ENCODE measurements at places on chromosomes 11 and 22.

GRCh38 chr22:20652582-20652981, 121.3 kb upstream of the SERPIND1 start:
- no peak for DNase-seq

DNA sequence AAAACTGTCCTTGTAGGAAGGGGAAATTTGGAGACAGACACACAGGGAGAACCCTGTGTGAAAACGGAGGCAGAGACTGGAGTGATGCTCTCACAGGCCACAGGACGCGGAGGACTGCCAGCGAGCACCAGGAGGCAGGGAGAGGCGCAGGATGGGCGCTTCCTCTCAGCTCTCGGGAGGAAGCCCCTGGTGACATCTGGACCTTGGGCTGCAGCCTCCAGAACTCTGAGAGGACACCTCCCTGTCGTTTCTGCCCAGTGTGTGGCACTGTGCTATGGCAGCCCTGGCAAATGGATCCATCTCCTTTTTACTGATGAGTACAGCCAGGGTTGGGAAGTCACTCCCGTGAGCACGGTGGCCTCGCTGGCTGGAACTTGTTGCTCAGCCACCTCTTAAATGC, 73.9 kb downstream of the LRRC32 start:
- no peak for DNase-seq

DNA sequence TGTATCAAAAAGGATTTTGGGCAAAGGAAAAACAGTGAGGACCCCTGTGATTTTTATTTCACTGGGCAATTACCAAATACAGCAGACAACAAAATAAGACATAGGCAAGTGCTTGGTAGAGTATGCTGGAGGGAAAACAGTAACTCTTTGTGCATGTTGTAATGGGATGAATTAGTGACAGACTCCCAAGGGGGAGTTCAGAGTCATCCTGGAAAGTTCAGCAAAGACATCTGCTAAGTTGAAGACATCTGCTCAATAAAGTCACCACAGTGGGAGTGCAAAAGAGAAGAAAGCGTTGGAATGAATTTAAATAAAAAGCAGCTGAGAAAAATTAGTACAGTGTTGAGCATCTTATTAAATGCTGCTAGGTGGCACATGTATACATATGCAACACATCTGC, 378.8 kb upstream of the ISX start:
- no peak for DNase-seq

- no peak for DNase-seq
Observed at GRCh38 chr11:33016654-33017053, 976 bp downstream of the DEPDC7 start.

DNA sequence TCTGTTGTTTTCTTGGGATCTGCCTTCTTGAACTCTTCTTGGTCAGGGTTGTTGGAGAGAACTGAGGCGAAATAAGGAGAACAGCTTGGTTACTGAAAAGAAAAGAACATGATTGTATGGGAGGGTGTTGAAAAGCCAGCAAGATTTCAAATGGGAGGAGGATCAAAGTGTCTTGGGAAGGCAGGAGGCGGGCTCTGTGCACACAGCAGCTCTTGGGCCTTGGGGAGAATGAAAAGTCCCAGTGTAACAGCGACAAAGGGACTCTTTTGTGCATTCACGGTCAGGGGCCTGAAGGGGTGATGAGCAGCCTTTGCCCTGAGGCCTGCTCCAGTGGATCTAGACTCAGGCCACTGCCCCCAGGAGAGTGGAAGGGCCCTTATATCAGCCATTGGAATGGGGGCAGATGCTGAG, 135.4 kb downstream of the ADAMTS15 start:
- DNase-seq, result no peak

DNA sequence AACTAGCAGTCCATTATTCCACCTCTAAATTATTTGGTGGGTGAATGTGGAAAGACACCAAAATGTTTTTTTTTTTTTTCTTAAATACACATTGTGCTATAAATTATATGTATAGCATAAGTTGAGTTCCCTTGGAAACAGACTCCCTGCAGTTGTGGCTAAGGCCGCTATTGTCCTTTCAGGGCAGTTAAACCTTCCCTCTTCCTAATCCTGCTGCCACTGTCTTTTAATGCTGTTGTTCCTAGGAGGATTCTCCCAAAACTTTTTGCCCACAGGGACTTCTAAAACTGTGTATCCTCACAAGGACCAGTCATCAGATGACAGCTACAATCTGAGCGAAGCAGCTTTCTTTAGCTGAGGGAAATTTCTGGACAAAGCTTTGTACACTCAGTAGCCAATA, 478.9 kb upstream of the CHORDC1 start:
- no peak for DNase-seq

DNA sequence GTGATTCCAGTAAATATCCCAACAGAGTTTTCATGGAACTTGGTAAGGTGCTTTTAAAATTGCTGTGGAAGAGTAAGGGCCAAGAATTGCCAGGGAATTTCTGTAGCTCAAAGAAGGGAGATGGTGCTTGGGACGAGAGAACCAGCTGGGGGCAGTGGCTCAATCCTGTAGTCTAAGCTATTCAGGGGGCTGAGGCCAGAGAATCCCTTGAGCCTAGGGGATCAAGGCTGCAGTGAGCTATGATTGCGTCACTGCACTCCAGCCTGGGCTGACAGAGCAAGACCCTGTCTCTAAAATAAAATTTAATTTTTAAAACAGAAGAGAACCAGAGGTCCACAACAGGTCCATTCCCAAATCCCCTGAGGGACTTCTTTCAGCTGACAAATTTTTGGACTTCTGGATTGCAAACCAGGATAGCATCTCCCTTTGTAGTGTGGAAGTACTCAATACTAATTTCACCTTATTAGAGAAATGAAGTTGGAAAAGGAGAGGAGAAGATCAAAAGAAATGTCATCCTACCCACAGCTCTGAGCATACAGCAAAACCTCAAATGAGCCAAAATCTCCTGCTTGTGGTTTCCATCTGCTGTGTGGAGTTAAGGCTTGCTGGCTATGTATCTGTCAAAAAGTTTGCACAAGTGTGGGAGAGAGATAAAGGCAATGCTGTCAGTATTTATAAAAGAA, 59.2 kb upstream of the CLPB start:
- no peak for DNase-seq

- no peak for DNase-seq
Observed at GRCh38 chr11:98090861-98091505, 929.8 kb upstream of the CNTN5 start.

GRCh38 chr11:65611028-65611757, 2.8 kb downstream of the MAP3K11 start:
- DNase-seq, result no peak

DNA sequence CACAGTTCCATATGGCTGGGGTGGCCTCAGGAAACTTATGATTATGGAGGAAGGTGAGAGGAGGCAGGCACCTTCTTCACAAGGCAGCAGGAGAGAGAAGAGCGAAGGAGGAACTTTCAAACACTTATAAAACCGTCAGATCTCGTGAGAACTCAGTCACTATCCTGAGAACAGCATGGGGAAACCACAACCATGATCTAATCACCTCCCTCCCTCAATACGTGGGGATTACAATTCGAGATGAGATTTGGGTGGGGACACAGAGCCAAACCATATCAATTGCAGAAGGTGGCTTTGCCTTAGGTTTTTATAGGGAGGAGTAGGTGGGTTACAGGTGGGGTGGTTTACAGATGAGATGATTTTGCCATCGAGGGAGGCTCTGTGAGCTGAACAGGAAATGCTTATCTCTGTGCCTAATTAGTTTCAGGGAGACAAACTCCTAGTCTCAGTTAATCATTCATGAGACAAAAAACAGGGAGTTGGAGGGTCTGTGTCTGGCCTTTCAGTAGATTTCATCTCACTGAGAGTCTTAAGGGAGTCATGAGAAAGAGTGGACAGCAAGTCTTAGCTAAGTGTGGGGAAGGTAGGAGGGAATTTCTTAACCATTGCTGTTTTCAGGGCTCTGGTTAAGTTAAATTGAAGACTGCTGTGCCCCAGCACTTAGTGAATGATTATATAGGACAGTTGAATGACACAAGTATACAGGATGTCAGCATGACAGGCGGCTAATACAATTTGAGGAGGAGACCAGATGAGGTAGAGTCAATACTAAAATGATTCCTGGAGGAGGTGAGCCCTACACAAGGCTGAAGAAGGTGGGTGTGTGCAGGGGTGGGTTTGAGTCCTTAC, 47.7 kb downstream of the CWC15 start:
- DNase-seq, result no peak

GRCh38 chr11:110538154-110538553, 108.4 kb downstream of the FDX1 start:
- DNase-seq, result no peak

DNA sequence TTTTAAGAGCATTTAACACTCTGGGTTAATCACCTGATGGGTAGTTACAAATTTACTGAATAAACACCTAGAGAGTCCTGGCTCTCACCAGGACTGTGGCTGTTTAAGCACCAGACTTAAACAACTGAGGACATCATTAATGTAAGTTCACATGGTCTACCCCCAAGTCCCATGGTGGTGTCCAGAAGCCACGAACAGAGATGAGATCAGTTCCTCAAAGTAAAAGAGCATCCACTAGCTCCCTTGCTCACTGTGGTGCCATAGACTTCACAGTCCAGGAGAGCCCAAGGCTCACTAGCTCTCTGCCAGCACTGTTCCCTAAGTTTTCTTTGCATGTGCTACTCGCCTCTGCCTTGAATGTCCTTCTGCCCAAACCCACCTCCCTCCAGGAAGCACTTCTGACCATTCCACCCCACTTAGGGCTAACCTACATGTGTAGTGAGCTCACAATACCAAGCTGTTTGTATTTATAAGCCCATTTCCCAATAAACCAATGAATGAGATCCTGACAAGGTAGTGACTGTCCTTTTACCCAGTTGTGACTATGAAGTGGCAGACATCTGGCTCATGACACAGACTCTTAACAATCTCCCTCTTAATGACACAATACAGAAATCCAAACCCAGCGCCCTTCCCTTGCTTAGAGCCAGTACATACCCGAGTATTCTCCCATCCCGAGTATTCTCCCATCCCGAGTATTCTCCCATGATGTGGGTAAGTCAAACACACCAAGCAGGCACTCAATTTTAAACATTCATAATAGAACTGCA, 15.7 kb downstream of the NAP1L4 start:
- DNase-seq, result no peak

GRCh38 chr11:75728992-75729391, 11.4 kb downstream of the MOGAT2 start:
- DNase-seq, result no peak

DNA sequence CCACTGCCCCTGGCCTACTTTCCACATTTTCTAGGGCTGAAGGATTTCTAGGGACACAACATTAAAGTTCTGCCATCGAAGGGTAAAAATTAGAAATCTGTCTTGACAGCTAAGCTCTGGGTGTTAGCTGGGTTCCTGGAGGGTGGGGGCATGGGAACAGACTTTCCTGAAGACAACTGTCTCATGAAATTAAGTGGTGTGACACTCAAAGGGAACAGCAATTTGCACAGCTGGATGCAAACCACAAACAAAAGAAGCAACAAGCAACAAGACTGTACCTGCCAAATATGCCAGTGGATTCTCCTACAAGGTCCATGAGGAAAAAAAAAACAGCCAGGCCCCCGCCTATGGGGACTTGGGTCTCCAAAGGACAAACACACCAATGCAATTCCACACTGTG, 32.5 kb downstream of the WT1 start:
- DNase-seq, result no peak

- DNase-seq, result no peak
Observed at GRCh38 chr22:39240831-39241793, 3.7 kb downstream of the PDGFB start.

- no peak for DNase-seq
Observed at GRCh38 chr11:79481795-79482194, 41.0 kb upstream of the TENM4 start.

- DNase-seq, result no peak
Observed at GRCh38 chr22:19176175-19176643, 2.3 kb downstream of the SLC25A1 start.

DNA sequence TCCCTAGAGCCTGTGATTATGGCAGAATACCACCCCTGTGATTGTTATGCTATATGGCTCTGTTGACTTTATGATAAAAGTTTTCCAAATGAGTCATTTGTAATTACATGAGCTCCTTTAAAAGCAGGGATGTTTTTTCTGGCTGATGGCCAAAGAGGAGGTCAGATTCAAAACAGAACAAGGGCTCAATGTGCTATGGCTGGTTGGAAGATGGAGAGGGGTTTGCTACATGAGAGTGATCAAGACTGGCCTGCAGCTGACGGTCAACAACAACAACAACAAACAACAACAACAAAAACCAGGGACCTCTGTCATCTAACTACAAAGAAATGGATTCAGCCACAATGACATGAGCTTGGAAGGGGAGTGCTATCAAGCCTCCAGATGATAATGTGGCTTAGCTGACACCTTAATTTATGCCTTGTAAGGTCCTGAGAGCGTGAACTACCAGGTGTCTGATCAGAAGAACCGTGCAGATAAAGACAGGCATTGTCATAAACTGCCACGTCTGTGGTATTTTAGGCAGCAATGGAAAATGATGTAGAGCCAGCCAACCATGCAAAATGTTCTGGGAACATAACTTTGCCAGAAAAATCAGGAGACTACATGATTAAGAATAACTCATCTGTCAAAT, 47.2 kb downstream of the PIWIL3 start:
- DNase-seq, result no peak

- no peak for DNase-seq
Observed at GRCh38 chr11:76793391-76794291, 10.5 kb downstream of the TSKU start.

DNA sequence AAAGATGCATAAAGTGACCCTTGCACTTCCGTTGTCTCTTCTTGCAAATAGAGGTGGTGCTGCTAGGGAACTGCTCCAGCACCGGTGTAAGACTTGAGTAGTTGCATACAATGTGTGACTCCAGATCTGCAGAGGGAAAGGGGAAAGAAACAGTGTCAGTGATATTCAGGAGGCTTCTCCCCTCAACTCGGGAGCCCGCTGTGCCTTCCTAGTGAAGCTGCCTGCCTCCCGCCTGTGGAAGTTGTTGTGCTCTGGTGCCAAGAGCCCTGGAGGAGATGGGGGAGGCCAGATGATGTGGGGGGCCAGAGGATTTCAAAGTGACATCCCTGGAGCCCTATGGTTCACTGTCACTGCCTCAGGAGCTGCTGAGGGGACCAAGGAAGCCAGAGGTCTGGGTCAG, 30.4 kb downstream of the RELT start:
- no peak for DNase-seq

DNA sequence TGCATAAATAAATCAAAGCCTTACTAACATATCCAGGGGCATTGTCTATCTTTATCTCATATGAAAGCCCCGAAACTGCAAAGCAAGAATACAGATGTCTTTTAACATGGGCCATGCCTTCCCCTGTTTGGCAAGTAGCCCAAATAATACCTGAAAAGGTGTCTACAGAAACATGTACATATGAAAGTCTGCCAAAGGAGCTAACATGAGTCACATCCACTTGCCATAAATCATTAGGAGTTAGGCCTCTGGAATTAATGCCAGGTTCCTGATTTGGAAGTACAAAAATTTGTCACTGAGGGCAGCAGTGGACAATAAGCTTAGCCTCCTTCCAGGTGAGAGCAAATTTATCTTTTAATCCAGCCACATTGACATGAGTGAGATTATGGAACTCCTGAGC, 85.5 kb upstream of the PGR start:
- DNase-seq, result no peak

GRCh38 chr11:44247508-44247907, 62.4 kb downstream of the ALX4 start:
- DNase-seq, result no peak

- DNase-seq, result peak; percentile 95
Observed at GRCh38 chr22:35840302-35840739, 122.6 kb downstream of the APOL5 start.
